AG04450 (cell line): ENCODE measurements at places on chromosomes 13 and 19.

- no peak for DNase-seq
Measured at GRCh38 chr13:66391322-66391721, 838.8 kb downstream of the PCDH9 start.

DNA sequence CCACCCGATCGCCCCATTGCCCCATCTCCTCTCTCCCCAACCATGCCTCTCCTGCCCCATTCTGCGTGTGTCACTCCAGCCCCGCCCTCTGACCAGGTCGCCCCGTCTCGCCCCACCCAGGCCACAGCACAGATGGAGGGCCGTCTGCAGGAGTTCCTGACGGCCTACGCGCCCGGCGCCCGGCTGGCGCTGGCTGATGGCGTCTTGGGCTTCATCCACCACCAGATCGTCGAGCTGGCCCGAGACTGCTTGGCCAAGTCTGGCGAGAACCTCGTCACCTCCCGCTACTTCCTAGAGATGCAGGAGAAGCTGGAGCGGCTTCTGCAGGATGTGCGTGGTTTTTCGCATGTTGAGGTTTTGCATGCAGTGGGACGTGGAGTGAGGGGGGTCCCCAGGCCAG, 26.2 kb downstream of the MAST3 start:
- no peak for DNase-seq

GRCh38 chr19:23527797-23528196, 132.5 kb upstream of the ZNF91 start:
- no peak for DNase-seq

DNA sequence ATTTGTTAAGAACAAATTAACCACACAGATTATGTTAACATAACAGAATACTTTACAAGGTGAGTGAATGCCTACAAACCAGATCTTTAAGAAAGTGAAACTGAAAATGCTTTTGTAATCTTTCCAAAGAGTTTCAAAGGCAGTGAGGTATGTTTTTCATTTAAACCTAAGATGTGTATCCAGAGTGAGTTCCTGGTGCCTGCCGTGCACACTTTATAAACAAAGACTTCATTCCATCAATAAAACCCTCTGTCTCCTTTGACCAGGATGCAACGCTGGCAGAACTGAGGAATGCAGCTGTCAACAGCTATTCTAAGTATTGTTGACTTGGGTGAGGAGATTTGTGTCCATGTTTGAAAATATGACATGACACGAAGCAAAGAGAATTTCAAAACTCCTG, 344.6 kb downstream of the DNAJC15 start:
- DNase-seq = no peak

DNA sequence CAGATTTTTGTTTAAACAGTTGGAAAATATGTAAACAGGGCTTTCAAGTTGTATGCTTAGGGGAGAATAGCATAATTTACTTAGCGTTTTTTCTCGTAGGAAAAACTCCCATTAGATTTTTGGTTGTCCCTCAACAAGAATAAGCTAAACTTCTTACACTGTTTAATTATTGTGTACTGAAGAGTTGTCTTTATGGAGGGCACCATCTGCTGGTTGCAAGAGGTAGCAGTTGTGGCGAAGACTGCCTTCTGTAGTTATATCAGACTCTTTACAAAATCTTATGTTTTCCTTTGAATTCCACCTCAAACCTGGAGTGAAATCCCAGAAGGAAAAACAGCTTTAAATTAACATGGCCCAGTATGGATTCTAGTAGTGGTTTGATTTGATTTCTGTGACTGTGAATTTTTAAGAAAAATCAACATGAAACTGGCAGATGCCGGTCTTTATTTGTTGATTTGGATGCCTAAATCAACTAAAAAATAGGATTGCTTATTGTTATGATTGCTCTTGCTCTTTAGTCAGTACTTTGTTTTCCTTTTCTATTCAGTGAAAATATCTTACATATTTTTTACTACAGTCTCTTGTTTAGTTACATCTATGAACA, 53.4 kb downstream of the PDS5B start:
- DNase-seq = peak; percentile 24

DNA sequence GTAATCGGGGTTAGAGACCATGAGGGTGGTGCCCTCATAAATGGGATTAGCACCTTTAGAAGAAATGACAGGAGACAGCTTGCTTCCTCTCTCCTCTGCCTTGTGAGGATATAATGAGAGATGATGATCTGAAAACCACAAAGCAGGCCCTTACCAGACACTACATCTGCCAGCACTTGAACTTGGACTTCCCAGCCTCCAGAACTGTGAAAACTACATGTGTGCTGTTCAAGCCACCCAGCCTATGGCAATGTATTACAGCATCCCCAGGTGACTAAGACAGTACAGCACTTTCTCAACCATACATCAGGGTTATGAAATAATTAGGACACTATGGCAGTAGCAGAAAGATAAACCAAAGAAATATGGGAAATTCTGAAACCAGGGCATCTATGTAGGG, 7.4 kb downstream of the ZNF564 start:
- no peak for DNase-seq

- DNase-seq = no peak
Measured at GRCh38 chr13:42878721-42879120, 97.3 kb downstream of the FAM216B start.

DNA sequence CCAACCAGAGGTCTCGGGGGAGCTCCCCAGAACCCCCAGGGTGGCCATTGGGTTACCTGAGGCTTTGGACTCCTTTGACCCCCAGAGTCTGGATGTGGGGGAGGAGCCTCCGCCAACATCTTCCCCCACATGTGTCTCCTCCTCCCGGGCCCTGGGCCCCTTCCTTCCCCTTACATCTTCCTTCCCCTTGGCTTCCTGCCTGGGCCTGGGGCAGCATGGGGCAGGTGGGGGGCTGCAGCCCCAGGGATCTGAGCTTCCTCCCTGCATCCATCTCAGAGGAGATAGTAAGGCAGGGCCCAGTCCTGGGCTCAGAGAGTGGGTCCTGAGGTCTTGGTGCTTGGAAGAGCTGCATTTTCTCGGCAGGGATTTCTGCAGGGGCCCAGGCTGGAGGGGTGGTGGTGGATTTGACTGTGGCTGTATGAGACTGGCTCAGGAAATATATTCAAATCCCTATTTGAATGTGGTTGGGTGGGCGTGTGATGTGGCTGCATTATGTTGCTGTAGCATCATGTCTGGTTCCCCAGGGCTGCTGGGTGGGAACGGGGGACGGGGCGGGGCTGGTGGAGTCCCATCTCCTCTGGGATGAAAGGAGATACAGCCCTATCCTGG, 919 bp downstream of the VAV1 start:
- no peak for DNase-seq
